RWPE1 (cell line): ENCODE measurements at places on chromosomes 3 and 15.
A peak's percentile ranks its signal among the peaks of the same experiment; 100 is the strongest.

GRCh38 chr3:150344079-150344759, 63.9 kb upstream of the TSC22D2 start:
- no peak for DNase-seq

- DNase-seq = no peak
Measured at GRCh38 chr3:64459711-64460110, 228.1 kb downstream of the ADAMTS9 start.

DNA sequence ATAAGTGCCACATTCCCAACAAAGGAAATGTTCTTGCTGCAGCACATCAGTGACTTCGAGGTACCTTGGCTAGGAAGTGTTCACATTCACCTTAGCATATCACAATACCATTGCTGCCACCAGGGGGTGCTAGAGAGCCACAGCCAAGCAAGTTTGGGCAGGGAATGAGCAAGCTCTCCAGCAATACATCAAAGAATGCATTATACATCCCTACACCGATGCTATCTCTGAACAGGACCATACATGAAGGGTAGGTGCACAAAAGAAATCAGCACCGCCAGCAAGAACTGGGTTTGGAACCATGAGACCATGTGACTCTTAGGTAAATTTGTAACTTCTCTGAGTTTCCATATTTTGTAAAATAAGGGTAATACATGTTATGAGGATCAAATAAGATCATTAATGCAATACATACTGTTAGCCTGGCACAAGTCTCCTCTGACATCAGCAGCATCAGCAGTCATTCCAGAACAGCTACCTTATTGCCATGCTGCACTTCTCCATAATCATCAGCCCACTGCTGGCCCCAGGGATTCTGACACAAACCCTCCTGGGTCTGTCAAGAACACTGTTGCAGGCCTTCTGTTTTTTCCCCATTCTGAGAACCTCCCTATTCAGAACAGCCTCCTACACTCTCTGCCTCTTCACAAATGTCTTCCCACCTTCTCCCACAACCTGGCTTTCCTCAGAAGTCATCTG, 37.5 kb downstream of the RYK start:
- peak; percentile 86 for DNase-seq

GRCh38 chr3:140176526-140176925, 241.5 kb downstream of the CLSTN2 start:
- peak; percentile 19 for DNase-seq

- no peak for DNase-seq
Measured at GRCh38 chr3:63279005-63279841, 1.1 kb downstream of the SYNPR start.
